Stimulated activated CD8-positive, alpha-beta memory T cell treated with anti-CD3 and anti-CD28 coated beads, Interleukin-4, amount 100 ng/mL, for 4 hours (primary cell): ENCODE measurements at places on chromosomes 11 and 22.

GRCh38 chr11:64150051-64150450 is 15.9 kb downstream of the MACROD1 start:
- no peak for DNase-seq

DNA sequence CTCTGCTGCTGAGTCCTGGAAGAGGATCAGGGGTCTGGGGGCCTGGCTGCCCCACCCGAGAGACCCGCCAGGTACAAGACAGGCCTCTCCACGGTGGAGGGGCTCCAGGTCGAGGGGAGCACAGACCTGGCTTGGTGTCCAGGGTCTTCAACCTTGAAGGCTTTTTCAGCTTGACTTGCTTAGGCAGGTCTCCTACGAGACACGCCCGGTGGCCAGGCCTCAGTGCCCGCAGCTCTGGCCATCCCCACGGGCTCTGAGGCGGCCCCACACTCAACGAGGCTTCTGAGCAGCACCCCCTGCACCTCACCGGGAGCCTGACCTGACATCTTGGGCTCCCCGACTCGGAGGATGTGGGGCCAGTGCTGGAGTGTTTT is 6.6 kb upstream of the PLXNB2 start:
- no peak for DNase-seq

- no peak for DNase-seq
Measured at GRCh38 chr11:113273720-113274119, 40.7 kb upstream of the TTC12 start.

DNA sequence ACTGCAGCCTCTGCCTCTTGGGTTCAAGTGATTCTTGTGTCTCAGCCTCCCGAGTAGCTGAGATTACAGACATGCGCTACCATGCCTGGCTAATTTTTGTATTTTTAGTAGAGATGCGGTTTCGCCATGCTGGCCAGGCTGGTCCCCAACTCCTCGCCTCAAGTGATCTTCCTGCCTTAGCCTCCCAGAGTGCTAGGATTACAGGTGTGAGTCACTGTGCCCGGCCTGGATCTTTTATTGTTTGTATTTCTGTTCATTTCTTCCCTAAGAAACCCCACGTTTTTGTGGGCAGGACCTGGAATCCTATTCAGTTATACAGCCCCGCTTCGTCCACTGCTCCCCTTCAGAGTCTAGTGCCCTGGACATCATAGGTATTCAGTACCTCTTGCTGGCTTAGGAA is 28.7 kb downstream of the ZBTB16 start:
- no peak for DNase-seq

DNA sequence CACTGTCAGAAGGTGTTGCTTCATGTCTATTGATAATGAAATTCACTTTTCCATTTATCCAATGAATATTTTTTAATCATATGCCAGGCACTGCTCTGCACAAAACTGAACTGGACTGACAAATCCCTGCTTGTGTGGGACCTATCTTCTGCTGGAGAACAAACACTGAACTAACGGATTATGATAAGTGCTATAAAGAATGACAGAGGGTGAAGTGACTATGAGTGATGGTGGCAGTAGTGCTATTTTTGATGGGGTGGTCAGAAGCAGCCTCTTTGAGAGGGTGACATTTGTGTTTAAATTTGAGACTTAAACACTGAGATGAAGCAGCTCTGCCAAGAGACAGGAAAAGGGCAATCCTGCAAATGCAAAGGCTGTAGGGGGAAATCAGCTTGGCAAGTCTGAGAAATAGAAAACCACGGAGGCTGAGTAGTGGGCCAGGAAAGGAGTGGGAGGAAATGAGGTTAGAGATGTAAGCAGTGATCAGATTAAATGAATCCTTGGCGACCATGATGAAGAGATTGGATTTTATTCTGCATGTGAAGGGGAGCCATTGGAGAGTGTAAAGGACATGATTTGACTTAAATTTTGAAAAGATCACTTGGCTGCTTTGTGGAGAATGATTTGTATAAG is 6.0 kb downstream of the TBCEL start:
- DNase-seq, result no peak

DNA sequence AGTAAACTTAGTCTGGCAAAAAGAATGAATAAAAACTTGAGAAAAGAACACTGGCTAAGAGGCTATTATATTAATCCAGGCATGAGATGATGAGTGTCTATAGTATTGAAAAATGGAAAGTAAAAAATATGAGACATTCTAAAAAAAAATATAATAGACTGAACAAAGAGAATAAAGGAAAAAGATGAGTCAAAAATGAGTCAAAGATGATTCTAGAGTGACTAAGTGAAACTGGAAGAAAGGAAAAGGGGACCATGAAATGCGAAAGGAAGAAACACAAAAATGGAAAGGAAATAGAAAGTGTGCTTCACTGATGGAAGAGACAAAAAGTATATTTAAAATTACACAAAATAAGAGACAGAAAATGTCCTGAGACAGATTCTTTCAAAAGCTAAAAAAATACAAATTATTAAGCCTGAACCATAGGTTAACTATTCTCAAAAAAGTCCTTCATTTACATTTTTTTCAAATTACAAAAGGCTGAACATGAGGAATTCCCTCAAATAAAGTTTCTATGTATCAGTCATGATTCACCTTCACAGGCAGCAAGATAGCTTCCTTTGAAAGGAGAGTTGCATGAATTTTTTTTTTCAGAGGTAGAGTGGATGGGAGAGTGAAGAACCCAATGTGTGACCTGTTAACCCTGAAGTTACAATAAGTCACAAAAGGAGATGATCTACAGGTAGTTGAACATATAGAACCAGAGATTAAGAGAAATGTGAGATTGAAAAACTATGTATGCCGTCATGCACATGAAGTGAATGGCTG is 75.2 kb downstream of the EIF3M start:
- DNase-seq, result no peak

DNA sequence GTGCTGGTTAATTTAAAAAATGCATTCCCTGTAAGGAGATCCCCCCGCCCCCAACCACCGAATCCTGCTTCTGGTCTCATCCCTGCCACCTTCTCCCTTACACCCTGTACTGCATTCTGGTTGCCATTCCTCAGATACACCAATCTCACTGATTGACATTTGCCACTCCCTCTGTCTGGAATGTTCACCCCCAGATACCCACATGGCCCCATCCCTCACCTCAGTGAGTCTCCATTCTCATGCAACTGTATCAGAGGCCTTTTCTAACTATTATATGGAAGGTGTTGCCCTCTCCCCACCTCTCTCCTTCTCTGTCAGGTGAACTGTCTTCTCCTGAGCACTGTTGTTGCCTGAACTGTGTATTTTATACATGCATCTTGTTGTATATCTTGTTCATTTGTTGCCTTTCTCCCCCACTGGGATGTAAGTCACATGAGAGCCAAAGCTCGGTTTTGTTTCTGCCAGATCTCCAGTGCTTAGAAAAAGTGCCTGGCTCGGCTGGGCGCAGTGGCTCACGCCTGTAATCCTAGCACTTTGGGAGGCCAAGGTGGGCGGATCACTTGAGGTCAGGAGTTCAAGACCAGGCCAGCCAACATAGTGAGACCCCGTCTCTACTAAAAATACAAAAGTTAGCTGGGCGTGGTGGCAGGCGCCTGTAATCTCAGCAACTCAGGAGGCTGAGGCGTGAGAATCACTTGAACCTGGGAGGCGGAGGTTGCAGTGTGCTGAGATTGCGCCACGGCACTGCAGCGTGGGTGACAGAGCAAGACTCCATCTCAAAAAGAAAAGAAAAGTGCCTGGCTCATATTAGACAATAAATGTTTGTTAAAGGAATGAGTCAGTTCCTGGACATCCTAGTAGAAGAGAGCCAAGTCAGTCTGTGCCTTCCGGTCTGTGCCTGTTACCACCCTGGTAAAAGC is 61.0 kb downstream of the TNRC6B start:
- no peak for DNase-seq

- no peak for DNase-seq
Measured at GRCh38 chr11:93653571-93653970, 7.9 kb upstream of the CEP295 start.

GRCh38 chr22:47622541-47622940 is 860.1 kb downstream of the TBC1D22A start:
- DNase-seq, result no peak

DNA sequence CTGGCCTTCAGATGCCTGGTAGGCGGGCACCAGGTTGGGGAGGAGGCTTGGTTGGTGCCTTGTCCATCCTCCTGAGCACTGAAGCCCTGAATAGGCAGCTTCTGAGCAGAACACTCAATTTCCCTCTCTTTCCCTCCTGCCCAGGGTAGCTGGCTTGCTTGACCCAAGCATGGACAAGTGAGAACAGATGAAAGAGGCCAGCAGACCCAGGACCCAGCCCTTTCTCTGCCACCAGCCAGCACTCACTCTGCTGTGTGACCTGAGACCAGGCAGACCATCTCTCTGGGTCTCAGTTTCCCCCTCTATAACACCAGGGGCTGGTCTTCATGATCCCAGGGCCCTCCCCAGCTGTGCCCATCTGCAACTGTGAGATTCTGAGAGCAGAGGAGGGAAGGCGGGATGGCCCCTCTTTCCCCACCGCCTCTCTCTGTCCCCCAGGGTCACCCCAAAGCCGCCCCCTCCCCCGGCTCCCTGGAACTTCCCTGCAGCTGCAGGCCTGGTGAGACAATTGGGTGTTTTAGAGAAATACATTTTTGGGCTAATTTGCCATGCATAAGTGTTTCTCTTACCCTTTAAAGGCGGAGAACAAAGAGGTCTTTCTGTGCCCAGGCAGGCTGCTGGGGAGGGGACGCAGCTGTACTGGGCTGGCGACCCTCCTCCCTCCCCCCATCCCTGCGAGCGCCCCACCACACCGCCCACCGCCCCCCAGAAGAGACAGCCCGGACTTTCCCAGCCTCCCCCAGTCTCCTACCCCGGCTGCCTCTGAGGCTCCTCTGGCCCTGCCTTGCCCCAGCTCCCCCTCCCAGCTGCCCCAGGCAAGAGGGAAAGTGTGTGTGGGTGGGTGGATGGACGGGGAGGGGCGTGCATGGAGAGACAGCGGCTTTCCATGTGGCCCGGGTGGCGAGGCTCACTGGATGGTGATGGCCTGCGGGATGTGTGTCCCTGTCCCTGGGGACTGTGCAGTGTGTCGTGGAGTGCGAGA is 30.8 kb upstream of the PICK1 start:
- no peak for DNase-seq

- no peak for DNase-seq
Measured at GRCh38 chr11:64266339-64266738, 15.0 kb downstream of the PLCB3 start.

- DNase-seq, result no peak
Measured at GRCh38 chr11:69328231-69328630, 34.3 kb downstream of the MYEOV start.

DNA sequence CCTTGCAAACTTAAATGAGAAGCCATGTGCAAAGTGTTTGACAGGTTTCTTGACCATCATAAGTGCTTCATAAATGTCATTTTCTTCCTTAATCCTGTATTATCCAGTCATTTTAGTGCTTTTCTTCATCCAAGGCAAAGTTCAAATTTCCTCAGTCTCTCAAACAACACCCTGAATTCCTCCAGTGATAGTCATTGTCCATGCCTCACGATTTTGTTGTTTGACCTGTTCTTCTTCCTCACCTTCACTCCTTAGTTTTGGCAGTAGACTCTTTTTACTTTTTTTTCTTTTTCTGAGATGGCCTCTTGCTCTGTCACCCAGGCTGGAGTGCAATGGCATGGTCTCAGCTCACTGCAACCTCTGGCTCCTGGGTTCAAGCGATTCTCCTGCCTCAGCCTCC is 1257.3 kb downstream of the FAM181B start:
- DNase-seq, result no peak

DNA sequence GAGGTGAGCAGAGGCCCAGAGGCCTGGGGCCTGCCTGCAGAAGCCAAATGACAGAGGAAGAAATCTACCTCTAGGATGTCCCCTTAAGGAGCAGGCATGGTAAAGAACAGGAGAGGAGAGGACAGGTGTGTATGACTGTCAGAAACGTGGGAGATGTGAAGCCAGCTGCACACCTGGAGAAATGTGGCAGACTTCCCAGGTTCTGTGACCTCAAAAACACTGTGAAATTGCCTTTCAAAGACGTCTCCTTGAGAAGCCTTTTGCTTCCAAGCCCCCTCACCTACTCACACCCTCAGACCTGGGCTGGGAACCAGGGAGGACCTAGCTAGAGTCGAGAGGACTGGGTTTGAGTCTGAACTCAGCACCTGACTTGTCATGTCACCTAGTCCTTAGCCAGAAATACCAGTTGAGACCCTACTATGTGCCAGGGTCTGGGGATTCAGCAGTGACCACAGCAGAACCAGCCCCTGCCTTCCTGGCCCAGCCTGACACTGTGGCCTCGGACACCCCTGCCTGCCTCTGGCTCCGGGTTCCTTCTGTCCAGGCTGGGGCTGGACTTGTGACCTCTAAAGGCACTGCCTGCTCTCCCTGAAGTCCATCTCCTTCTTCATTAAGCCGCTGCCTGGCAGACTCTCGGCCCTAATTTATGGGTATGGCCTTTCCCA is 5.6 kb downstream of the TPBGL start:
- no peak for DNase-seq

GRCh38 chr11:121723246-121723741 is 270.5 kb upstream of the SORL1-AS1 start:
- DNase-seq, result no peak

DNA sequence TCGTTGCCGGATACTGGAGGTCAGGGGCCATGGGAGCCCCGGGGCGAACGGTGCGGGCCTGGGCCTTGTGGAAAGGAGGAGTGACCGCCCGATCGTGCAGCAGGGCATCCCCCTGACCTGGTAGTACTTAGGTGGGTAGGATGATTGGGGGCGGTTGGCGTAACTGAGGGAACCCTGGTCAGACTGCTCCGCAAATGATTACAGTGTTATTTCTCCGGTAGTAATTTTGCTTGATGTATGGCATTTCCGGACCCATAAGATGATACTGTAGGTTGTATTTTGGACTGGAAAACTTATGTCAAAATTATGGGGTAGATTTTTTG is 762 bp downstream of the MTMR3 start:
- DNase-seq, result no peak

GRCh38 chr11:85187992-85188391 is 439.2 kb downstream of the DLG2 start:
- no peak for DNase-seq

- no peak for DNase-seq
Measured at GRCh38 chr11:30705913-30706675, 119.9 kb upstream of the MPPED2 start.

- no peak for DNase-seq
Measured at GRCh38 chr11:62456630-62457029, 37.8 kb downstream of the SCGB1A1 start.

DNA sequence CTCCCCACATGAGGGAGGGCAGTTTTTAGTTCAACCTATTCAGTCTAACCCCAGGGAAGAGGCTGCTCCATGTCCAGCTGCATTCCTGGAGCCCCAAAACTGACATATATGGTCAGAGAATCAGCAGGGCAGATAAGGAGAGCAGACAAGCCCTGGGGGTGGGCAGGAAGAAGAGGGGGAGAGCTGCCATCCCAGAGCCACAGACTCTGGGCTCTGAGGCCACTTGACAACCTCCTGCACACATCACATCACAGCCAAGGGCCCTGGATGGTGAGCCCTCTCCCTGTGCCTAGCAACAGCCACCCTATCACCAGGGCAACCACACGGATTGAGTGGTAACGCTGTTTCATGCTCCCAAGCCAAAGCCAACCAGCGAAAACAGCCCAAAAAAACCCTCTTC is 3.1 kb downstream of the ARHGAP1 start:
- no peak for DNase-seq
